Colonic mucosa (tissue), 4 donors: ENCODE measurements at places on chromosomes 7 and 10. TPM values are rescaled to one million over a fixed set of nuclear protein-coding genes. Genes with fewer than 3 reads are reported as not detected.

DNA sequence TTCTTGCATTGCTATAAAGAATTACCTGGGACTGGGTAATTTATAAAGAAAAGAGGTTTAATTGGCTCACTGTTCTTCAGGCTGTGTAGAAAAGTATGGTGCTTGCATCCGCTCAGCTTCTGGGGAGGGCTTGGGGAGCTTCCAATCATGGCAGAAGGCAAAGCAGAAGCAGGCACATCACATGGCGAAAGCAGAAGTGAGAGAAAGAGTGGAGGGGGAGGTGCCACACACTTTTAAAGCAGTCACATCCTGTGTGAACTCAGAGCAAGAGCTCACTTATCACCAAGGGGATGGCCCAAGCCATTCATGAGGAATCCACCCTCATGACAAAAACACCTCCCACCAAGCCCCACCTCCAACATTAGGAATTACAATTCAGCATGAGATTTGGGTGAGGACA lies 303.5 kb downstream of the OTUD1 start:
- no peak for DNase-seq

DNA sequence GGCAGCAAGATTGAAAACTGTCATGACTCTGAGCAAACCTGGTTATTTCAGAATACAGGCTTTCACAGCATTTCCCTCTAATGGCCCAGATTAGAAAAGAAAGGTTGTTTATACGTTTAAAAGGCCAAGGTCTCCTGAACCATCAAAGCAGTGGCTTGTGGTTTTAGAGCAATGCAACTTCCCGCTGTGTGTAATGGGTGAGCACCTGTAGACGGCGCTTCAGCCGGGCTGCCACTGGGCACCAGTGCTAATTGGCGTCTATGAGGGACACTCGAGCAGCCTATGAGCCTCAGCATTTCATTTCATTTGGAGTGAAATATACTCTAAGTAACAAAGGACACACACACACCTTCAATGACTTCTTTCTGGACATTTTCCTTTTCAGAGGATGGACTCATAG lies 671.0 kb upstream of the FZD8 start:
- no peak for DNase-seq

Gene SORBS1
- 17.6 TPM for total RNA-seq

DNA sequence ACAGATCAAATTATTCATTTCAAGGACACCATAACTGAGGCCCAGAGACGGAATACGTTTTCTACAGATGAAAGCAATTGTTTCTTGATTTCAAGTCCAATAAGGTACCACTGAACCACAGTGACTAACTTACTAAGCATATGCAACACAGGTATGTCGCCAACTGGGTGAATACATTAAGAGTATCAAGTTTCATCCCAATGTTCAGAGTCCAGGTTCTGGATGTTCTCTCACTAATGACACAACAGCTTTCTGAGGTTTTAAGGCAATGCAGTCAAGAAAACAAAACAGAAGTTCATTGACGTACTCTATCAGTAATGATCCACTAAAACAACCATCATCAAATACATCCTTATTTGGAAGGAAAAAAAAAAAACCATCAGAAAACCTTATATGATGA lies 35.8 kb downstream of the NSUN6 start:
- no peak for DNase-seq

DNA sequence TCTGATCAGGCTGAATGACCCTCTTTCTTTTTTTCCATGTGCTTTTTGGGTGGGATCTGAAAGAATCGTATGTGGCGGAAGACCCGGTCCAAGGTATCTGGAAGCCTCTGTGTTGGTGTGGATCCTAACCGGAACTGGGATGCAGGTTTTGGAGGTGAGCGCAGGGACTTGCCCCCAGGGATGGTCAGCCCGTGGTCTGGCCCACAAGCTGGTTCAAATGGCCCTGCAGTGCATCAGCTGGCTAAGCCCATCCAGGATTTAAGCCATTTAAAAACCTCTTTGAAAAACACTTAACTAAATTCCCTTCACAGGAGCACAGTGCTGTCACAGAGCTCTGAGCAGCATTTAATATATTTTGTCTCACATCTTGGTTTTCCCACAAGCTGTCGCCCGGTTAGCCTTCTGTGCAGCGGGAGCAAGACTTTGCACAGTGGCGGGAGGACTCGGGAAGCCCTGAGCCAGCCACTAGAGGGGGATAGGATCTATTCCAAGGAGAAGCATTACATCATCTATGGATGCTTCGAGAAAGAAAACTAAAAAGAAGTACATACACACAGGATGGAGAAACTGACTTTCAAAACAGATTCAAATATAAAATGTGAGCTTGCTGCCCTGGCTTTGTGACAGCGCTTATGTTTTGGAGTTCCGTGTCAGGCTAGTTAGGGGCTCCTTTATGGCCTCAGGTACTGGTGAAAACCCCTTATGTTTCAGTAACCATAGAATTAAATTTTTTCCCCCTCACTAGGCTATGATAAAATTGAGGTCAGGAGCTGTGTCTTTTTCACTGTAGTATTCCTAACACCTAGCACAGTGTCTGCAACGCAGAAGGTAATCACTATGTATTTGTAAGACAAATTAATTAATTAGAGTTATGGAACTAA lies 11.3 kb downstream of the CPA2 start:
- peak; percentile 42 for DNase-seq

- DNase-seq, result no peak
Measured at GRCh38 chr7:138495485-138495884, 35.4 kb downstream of the TRIM24 start.

DNA sequence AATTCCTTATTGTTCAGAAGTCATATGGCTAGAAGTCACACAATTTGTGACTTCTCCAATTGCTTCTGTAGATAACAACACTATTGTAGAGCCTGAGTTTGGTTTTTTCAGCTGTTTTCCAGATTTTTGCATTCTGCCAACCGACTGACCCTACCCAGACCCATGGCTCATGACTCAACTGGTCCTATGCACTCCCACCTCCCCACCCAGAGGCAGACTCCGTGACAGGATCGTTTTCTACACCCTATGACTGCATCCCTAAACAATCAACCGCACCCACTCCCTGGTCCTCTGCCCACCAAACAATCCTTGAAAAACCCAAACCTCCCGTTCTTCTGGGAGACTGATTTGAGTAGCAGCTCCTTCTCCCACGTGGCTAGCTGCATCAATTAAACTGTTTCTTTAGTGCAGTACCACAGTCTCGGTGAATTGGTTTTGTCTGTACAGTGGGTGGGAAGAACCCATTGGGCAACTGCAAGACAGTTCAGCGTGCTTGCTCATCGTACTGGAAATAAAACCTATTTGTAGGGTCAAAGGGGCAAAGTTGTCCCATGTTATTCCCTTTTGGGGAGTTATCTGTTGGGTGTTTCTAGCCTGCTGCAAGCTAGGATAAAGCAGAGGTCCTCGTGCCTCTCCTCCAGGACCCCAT lies 150.3 kb upstream of the FAM20C start:
- DNase-seq, result peak; percentile 4

DNA sequence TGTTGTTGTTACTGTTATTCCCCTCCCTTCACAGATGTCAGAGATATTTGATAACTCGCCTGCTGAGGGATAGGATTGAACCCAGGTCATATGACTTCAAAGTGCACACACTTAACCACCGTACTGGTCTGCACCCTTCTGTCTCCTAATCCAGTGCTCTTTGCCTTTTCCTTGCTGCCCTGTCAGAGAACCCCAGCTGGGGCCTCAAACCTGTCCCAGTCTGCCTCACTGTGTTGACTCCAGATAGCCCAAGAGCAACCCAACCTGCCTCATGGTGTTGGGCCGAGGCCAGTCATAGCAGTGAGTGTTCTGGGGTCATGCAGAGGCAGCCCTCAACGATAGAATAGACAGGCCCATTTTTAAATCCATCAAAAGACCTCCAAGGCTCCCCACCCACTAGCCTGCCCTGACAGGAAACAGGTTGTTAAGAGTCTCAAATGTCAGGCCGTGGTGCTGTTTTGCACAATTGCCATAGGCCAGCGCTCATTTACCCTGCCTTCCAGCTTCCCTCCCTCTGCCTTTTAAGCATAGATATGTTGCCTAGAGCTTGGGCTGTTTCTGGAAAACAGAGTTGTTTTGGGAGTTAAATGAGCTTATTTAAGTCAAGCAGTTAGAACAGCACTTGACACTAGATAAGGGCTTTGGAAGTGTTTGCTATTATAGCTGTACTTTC lies 37.0 kb upstream of the PDCD4 start:
- peak; percentile 44 for DNase-seq

- no peak for DNase-seq
Measured at GRCh38 chr7:99531354-99531765, 20.6 kb downstream of the FAM200A start.

Gene CLCN1
- not detected for total RNA-seq

- DNase-seq, result no peak
Measured at GRCh38 chr7:130959743-130960207, 225.8 kb upstream of the KLF14 start.

DNA sequence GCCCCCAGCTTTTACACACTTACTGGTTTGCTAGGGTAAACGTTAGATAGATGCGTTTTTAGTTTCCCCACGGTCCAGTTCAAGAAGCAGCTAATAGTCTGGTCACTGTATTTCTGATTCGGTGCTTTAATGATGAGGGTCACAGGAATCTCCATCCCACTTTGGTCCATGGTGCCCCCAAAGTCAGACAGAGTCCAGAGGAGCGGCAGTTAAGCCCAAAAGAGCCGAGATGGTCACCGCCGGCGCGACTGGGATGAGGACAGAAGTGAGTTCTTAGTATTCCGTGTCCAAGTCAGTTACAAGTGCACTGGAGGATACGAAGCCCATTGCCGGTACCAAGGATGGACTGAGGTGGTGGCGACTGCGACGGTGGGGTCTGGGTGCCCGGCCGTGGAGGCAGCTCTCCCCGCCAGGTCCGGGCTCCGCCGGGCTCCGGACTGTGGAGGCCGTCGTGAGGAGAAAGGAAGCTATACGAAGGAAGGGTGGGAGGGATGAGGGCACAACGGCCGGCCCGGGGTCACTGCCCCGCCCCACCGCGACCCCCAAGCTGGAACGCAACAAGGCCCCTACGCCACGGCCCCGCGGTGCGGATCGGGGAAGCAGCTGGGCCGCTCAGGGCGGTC lies 663 bp downstream of the HERPUD2 start:
- peak; percentile 40 for DNase-seq

DNA sequence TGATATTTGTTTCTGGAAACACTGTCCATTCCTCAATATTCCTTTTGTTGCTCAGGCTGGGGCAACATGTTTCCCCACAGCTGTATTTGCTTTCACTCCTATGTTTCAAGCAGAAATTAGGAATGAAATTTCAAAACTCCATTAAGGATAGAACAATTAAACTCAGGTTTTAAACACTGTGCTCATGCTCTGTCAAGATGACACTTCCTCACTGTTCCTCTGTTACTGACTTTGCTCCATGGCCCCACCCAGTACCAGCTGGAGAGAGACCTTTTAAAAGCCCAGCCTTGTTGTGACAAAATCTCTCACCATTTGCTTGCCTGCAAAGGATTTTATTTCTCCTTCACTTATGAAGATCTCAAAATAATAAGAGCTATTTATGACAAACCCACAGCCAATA lies 197.4 kb downstream of the ELMO1 start:
- no peak for DNase-seq

DNA sequence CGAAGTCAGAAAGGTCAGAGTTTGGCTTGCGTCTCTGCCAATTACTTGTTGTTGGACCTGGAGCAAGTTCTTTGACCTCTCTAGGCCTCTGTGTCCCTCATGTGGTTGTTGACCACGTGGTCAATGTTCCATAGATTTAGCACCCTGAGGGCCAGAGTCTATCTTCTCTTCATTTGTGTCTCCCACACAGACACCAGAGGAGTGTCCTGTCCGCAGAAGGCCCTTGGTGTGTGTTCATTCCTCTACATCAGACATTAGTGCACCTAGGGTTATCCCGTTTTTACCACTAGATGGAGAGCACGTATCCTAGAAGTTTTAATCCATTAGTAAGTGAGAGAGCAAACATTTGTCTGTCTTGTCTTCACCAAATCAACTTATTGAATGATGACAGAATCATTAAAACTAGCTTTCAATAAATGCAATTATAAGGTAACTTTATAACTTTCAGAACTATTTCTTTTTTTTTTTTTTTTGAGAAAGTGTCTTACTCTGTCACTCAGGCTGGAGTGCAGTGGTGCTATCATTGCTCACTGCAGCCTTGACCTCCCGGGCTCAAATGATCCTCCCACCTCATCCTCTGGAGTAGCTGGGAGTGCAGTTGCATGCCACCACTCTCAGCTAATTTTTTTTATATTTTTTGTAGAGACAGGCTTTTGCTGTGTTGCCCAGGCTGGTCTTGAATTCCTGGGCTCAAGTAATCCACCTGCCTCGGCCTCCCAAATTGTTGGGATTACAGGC lies 122.5 kb upstream of the ANKRD1 start:
- DNase-seq, result no peak

Gene FBXO24
- total RNA-seq, result 0.21 TPM

Gene GET4
- 33.0 TPM for total RNA-seq

DNA sequence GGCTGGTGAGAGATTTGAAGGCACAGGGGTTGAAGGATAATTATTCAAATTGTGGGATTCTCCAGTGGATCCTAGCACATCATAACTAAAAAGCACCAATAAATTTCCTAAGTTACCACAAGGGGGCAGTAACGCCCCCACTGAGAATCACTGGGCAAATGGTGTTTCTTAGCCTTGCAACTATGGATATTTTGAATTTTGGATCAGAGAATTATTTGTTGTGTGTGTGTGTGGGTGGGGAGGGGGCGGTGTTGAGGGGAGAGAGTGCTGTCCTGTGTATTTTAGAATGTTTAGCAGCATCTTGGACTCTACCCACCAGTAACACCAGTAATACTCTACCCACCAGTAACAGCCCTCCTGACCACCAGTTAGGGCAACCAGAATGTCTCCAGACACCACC lies 63.3 kb upstream of the PRKG1 start:
- no peak for DNase-seq

Gene TPST1
- total RNA-seq, result 6.1 TPM

DNA sequence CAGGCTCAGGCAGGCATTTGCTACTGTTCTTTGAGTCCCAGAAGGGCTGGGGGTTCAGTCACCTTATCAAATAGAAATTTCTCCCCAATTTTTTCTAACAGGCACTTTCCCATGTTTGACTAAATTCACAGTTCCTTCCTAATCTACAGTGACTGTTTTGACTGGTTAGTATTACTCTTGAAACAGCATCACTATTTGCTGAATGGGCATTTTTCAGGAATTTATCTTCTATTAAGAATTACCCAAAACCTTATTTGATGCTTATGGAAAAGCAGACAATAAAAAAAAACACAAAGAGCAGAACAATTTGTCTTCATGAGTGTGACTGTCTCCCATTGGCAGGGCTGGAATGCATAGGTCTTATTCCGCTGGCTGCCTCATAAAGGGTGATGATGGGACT lies 269.0 kb downstream of the DOCK4 start:
- DNase-seq, result no peak

- DNase-seq, result no peak
Measured at GRCh38 chr10:18364987-18365775, 225.0 kb downstream of the CACNB2 start.
